Esophagus squamous epithelium (tissue), 5 donors: ENCODE measurements at places on chromosomes 5 and 9.

- no peak for DNase-seq
Observed at GRCh38 chr5:115709585-115709984, 83.7 kb upstream of the TMED7 start.

GRCh38 chr9:89436326-89436725, 61.6 kb downstream of the SEMA4D start:
- no peak for DNase-seq

DNA sequence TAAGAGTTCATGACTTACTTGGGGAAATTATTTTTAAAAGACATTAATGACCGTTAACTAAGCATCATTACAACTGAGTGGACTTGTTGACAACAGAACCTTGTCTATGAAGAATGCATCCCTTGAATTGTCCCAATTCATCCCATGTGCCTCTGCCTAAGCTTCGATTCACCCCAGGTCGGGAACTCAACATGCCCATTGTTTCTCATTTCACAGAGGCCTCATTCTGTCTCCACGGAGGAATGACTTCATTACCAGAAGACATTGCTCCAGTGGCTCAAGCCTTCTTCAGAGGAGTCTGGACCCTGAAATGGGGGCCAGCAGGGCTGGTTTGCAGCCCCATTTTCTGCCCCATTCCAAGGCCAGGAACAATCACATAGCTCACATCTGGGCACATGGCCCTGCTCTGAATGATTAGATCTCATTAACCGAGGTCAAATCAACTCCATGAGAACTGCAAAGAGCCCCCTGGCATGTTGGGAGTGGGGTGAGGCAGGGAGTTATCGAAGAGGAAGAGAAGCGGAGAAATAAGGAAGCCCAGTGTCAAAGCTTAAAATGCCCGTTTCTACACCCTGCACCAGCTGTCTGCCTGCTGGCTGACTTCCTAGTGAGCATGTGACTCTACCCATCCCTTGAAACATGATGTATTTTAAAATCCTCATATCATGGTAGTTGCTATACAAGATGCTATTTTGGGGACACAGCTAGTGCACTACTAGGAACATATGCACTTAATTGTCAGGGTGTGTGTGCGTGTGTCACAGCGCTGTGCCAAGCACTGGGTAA, 137.3 kb downstream of the LHFPL2 start:
- no peak for DNase-seq

DNA sequence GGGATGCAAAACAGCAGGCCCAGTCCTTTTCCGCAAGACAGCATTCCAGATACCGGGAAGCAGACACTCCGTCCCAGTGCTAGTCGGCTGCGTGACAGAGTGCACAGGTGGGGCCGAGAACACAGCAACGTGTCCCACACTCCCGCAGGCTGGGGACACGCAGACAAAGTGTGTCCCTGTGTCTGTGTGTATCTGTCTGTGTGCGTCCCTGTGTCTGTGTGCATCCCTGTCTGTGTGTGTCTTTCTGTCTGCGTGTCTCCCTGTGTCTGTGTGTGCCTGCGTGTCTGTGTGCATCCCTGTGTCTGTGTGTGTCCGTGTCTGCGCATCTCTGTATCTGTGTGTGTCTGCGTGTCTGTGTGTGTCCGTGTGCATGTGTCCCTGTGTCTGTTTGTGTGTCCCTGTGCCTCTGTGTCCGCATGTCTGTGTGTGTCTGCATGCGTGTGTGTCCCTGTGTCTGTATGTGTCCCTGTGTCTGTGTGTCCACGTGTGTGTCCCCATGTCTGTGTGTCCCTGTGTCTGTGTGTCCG, 137.0 kb downstream of the MRPL36 start:
- DNase-seq = no peak

GRCh38 chr9:3909966-3910650, 384.3 kb upstream of the RFX3 start:
- DNase-seq = no peak

DNA sequence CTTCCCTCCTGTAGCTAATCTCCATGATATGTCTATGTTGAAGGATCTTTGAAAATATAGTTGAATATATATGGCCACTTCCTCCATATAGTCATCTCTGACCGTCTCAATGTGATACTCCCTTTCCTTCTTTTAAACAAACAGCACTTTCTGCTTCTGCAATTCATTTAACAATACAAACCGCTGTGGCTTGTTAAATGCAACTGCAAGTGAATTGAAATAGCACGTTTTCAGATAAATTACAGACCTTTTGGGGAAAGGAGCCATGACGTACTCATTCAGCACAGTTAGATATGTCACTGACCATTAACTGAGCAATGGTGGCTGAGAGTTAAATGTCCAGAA, 82.5 kb downstream of the FBXO38 start:
- DNase-seq = no peak

DNA sequence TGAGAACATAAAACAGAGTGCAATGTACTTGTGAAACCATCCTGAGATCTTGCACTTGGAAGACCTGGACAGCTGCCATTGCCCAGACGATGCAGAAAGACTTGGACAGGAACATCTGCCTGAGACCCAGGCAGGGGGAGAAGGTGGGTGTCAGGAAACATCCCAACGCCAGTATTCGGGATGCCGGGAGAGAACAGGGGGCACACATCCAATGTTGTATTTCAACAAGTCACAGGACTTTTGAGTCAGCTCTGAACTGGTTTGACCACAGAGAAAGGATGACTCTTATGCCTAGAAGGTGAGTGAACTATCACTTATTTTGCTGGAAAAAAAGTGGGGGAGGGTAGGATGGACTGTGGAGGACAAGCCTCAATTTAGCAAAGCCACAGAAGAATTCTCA, 124.6 kb downstream of the ROR2 start:
- DNase-seq = no peak

DNA sequence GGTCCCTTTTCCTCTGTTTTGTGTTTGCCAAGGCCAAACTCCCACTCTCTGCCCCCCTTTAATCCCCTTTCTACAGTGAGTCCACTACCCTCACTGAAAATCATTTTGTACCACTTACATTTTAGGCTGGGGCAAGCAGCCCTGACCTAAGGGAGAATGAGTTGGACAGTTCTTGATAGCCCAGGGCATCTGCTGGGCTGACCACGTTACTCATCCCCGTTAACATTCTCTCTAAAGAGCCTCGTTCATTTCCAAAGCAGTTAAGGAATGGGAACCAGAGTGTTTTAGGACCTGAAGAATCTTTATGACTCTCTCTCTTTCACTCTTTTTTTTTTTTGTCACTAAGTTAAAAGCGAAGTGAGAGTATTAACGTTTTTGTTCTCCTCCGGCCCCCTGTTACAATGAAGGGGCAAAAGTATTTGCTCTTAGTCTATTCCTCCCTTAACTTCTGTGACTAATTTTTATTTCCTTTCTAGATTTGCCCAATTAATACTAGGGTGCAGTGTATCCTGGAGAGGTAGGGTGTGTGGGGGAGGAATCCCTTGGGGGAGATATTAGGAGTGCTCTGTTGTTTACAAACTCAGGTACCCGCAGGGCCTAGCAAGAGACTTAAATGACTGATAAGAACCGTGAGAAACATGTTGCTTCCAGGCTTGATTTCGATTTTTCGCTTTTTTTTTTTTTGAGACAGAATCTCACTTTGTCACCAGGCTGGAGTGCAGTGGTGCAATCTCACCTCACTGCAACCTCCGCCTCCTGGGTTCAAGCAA, 14.7 kb downstream of the GM2A start:
- no peak for DNase-seq

DNA sequence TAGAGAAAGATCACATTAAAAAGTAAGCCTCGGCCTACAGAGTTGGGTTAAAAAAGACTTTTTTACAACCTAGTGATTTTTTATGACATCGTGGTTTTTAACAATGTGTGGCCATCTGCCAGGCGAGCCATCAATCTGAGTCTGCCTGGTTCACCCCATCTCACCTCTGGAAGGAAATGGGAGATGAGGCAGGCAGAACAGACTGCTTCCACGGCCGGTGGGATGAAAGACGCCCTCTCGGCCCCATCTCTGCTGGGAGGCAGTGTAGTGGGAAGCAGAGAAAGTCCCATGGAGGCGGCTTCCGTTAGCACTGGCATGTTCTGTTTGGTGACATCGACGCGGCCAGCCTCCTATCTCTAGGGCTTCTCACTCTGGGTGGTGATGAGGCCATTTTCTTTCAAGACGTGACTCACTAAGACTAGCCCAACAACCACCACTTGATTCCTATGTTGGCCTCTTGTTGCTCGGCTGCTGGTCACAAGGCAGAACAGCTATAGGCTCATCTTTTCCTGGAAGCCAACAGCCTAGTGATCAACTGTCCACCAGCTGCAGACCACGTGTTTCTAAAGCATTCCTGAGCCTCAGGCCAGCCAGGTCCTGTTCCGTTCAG, 132.4 kb upstream of the OTULINL start:
- DNase-seq = no peak

- DNase-seq = no peak
Observed at GRCh38 chr9:123048748-123049147, 15.3 kb downstream of the GPR21 start.

GRCh38 chr9:127066851-127067136, 55.6 kb downstream of the ANGPTL2 start:
- no peak for DNase-seq

DNA sequence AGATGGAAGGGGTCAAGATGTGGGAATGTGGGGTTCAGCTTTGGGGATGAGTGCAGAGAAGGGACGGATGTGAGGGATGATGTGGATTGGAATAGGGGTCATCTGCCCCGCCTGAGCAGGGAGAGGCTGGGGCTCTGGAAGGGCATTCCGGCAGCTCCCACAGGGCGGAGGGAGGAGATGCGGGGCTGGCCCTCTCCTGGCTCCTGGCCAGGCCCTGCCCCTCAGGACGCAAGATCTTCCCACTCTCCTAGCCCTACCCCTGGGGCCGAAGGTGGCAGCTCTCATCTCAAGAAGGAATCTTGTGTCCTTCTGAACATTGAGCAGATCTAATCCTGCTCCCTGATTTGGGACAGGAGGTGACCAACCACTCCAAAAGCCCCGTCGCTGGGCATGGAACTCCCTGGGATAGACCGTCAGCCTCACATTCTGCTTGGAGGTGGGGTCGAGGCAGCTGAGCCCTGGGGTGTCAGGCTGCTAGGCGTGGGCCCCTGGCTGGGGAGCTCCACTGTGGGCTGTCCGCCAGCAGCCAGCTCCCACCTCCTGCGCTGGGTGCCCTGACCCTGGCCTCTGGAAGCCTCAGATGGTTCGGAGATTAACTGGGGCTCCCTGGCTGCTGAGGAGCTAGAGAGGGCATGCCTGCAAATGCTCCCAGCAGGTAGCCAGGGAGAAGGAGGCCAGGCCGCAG, 125.2 kb downstream of the ZNF354C start:
- no peak for DNase-seq

- no peak for DNase-seq
Observed at GRCh38 chr9:21576331-21577189, 94.4 kb upstream of the IFNE start.

DNA sequence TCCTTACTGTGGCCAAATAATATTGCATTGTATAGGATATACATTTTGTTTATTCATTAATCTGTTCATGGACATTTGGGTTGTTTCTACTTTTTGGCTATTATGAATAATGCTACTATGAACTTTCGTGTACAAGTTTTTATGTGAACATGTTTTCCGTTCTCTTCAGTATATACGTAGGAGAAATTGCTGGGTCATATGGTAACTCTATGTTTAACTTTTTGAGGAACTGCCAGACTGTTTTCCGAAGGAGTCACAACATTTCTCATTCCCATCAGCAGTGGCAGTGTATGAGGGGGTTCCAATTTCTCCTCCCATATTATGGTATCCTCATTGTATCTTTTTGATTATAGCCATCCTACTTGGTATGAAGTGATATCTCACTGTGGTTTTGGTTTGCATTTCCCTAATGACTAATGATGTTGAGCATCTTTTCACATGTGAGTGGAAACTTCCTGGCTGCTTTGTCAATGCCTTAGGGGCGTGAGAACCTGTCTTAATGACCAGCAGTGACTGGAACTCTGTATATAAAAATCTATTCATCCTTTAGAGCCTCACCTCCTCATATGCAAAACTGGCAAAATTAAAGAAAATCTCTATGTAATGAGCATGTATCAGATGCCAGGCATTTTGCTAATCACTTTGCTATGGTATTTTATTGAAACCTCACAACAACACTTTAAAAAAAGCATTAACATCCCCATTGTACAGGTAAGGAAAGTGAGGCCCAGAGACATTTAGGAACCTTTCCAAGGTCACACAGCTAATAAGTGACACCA, 47.8 kb upstream of the TGFBR1 start:
- DNase-seq = no peak

DNA sequence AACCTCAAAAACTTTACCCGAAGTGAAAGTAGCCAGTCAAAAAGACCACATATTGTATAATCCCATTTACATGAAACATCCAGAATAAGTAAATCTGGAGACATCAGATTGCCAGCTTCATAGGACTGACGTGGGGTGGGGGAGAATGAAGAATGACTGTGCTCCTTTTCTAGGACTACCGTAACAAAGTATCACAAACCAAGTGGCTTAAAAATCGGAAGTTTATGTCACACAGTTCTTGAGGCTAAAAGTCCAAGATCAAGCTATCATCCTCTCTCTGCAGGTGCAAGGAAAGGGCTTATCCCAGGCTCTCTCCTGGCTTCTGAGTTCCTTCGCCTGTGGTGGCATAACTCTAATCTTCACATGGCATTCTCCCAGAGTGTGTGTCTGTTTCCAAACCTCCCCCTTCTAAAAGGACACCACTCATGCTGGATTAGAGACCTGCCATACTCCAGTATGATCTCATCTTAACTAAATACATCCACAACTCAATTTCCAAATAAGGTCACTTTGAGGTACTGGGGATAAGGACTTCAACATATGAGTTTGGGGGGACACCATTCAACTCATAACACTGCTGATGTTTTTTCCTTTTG, 25.5 kb downstream of the ADAM19 start:
- DNase-seq = no peak

GRCh38 chr9:90020276-90020871, 415.6 kb downstream of the GADD45G start:
- no peak for DNase-seq
